Left ventricle myocardium inferior (tissue), 1 donor: ENCODE measurements at places on chromosomes 1 and 21. TPM values are rescaled to one million over a fixed set of nuclear protein-coding genes. Genes with fewer than 3 reads are reported as not detected.

DNA sequence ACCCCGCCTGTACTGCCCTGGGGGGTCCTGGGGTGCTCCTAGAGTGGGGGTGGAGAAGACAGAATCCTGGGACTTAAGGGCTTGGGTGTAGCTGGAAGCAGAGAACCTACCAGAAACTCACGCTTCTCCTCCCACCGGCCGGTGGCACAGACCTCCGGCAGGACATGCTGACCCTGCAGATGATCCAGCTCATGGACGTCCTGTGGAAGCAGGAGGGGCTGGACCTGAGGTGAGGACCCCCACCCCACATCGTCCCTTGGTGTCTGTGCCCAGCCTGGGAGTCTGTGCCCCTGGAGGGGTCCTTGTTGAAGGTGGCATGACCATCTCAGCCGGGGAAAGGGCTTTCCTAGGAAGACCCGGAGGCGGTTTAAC is 70.8 kb downstream of the PIK3CD start:
- DNase-seq, result no peak

DNA sequence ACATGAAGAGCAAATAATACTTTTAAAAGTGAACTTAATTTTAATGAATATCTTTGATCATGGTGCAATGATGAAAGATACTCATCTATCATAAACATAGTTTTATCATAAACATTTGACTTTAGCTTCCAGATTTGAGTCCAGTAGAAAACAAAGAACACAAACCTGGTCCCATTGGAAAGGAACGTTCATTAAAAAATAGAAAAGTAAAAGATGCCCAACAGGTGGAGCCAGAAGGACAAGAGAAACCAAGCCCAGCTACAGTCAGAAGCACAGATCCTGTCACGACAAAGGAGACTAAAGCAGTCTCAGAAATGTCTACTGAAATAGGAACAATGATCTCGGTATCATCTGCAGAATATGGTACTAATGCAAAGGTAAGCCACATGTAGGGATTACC is 55.6 kb upstream of the MYOCOS start:
- DNase-seq, result no peak

TMEM50A gene
- 72.0 TPM for total RNA-seq

DNA sequence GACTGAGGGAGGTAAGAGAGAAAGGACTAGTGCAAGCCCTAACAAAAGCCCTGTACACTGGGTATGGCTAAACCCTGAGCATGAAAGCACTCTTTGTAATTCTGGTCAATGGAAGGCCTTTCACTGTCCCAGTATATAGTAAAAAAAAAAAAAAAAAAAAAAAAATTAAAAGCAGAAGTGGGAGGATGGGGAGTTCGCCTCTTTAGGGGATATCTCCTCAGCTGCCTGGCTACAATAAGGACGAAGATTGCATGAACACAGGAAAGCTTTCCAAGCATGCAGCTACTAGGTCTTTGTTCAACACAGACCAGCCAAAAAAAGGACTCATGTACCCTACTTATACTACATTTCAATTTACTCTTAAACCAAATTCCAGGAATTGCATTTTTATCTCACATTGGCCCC is 59.1 kb downstream of the EIF4G3 start:
- no peak for DNase-seq

- no peak for DNase-seq
These were observed 3.9 kb upstream of the CDK18 start for GRCh38 chr1:205500240-205501233.

INPP5B gene
- 10.9 TPM for total RNA-seq

- no peak for DNase-seq
These were observed 111.9 kb downstream of the ADSS2 start for GRCh38 chr1:244339776-244340175.

DNA sequence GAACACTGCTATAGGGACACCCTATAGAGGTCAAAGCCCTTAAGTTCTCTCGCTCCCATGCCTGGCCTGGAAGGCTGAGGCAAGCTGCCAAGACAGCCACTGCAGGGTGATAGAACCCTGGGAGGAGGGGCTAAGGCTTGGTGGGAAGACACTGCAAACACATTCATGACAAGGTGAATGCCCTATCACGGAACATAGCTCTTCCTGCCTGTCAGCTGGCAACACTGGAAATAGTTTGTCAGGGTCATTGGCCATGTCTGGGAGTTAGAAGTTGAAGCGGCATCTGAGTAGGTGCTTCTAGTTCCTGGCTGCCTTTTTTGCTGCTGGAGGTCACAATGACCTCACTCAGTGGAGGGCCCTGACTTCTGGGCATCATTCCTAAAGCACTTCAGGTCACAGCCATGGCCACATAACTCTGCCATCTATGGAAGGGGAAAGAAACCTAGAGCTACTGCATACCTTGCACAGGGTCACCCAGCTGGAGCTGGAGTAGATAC is 4.2 kb downstream of the FABP3 start:
- peak; percentile 46 for DNase-seq

ORC1 gene
- 0.11 TPM for total RNA-seq

GRCh38 chr1:25770541-25771220 is 29.3 kb upstream of the SELENON start:
- no peak for DNase-seq

ERRFI1 gene
- 10.8 TPM for total RNA-seq

DNA sequence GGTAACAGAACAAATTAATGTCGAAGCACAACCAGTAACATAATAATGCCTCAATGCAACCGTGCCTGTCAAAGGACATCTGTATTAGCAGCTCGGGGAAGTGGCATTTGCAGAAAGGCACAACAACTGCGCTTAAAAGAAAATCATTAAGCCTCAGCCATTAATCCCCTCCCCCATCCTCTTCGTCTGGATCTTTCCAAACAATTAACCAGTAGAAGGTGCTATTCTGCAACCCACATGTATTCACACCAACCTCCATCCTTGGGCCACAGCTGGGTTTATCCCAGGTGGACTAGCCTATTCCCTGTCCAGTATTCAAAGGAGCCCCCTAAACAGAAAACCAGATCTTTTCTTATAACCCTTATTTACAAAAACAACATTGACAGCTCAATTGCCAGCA is 2.6 kb downstream of the RERE start:
- no peak for DNase-seq

DNA sequence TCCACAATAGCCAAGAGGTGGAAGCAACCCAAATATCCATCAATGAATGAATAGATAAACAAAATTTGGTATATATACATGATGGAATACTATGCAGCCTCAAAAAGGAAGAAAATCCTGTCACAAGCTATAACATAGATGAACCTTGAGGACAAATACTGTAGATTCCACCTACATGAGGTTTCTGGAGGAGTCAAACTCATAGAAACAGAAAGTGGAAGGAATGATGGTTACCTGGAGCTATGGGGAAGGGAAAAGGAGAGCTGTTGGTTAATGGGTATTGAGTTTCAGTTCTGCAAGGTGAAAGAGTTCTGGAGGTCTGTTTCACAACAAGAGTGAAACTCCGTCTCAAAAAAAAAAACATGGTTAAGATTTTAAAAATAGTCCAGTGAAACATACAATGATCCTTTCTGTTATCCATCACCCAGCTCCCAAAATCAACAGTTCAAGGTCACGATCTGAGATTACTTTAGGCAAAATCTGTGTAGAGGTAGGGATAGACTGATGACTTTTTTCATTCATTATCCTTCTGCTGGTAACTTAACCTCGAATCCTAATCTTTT is 80.8 kb upstream of the HNRNPU start:
- DNase-seq, result no peak

DNA sequence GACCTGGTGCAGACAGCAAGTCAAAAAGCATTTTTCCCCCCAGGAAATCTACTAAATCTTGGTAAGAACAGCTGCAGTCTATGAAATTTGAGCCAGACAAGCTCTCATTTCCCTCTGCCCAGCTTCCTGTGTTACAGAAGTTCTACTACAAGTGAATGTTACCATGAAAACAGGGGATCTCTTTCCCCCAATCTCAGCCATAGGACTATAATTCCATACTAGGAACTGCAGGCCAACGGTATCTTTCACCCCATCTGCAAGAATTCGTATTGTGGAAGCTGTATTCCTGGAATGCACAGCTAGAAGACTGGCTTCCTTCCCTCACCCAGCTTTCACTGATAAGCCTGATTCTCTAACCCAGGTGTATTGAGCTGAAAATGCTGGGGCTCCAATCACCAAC is 1655.4 kb downstream of the BRINP3 start:
- no peak for DNase-seq

TRIM67 gene
- 0.08 TPM for total RNA-seq

GRCh38 chr1:24042315-24042714 is 62.2 kb upstream of the SRSF10 start:
- DNase-seq, result no peak

GRCh38 chr1:220370041-220370700 is 97.9 kb upstream of the RAB3GAP2 start:
- no peak for DNase-seq

DNA sequence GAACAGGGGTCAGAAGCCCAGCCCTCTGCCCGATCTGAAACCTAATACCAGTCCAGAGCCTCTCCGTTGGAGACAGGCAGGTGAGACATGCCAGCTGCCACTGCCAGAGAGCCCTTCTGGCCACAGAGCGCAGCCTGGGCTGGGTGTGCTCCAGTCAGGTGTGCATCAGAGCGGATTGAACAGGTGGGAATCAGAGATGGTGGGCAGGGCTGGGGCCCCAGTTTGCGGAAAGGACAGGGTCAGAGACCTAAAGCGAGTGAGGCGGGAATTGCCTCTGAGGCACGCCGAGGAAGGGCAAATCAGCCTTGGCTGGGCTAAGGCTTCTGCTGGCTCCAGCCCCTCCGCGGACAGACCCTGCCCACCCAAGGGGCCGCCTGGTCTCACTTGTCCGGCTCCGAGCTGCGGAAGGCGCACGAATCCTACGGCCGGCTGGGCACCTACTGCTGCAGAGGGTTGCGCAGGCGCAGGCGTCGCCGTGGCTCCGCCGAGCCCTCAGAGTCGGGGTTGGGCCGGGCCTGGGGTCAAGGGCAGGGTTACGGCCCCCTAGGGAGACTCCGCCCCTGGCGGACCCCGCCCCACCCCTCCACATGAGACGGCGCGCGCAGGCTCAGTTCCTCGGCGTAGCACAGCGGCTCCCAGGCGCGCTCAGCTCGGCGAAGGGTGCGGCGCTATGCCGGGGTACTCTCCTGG is 10.3 kb downstream of the CPLANE2 start:
- DNase-seq, result peak; percentile 62

SH2D1B gene
- 0.11 TPM for total RNA-seq

DNA sequence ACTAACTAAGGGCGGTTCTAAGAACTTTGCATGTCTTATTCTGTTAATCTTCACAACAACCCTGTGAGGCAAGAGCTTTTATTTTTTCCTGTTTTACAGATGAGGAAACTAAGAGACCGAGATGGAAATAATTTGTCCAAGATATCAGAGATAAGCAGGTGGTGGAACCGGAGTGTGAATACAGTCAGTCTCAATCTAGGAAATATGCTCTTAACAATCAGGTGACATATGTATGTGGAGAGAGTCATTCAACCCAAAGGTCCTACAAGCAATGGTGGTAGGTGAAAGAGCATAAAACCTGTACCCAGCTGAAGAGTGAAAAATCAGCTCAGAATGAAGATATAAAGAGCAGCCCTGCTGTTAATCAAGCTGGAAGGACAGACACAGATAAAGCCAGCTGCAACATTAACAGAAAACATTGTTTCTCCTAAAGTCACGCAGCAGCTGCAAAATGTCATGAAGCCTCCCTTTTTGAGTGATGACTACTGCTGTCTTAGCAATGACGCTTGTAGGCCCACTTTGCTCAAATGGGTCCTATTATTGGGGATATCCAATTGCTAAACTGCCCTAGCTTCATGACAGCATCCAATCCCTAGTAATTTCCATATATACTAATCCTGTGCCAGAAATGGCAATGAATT is 30.5 kb upstream of the FCAMR start:
- DNase-seq, result no peak

SLFNL1 gene
- total RNA-seq, result 0.16 TPM

GRCh38 chr1:178461701-178462100 is 35.1 kb downstream of the CLEC20A start:
- DNase-seq, result no peak

MXRA8 gene
- total RNA-seq, result 20.2 TPM

GRCh38 chr1:24113641-24114033 is 1.7 kb upstream of the MYOM3 start:
- no peak for DNase-seq

FCMR gene
- 3.3 TPM for total RNA-seq

RORC gene
- 10.3 TPM for total RNA-seq

RBM11 gene
- 0.30 TPM for total RNA-seq

DNA sequence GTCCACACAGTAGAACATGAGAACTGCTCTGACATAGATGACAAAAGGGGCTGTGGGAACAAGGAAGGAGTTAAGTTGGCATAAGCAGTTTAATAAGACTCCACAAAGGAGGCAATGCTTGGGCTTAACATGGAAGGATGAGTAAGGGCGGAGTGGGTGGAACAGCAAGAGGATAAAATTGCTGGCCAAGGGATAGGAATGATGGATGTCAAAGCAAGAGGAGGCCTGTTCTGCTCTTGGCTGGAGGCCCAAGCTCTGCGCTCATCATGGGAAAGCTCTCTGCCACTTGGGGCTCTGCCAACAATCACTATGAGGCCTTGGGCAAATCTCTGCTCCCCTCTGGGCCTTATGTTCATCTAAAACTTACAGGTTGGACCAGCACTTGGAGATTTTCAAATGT is 98.3 kb upstream of the CAMK1G start:
- peak; percentile 19 for DNase-seq

CRP gene
- total RNA-seq, result not detected

S100A5 gene
- not detected for total RNA-seq

DNA sequence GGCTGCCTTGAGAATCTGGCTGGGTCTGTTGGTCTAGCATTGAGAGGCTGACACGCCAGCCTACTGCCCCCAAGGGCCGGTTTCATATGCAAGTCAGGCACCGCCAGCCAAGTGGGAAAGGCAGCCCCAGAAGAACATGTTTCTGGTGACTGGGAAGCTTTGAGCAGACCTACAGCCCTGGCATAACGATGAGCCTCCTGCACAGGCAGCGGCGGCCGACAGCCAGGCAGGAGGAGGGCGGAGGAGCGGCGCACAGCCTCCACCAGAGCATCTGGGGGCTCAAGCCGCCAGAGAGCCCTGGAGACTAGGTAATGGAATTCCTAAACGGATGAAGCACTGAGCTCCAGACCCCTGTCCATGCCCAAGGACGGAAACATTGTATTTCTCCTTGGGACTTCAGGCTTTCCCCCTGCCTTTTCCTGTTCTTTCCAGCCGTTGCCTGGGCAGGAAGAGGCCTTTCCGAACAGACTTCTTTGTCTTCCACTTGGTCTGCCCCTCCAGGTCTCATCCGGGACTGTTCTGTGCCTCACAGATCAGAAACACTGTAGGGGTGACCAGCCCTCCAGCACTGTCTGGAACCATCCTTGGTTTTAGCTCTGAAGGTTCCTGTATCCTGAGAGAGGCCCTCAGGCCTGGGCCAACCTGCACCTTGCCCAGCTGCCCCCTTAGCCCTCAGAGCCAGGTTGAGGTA is 59.5 kb downstream of the IRF2BP2 start:
- no peak for DNase-seq

KCNC4 gene
- 6.1 TPM for total RNA-seq

DNASE2B gene
- not detected for total RNA-seq

- DNase-seq, result no peak
These were observed 800 bp downstream of the DR1 start for GRCh38 chr1:93346421-93346993.

- no peak for DNase-seq
These were observed 1542.6 kb downstream of the PLA2G4A start for GRCh38 chr1:188371295-188371806.

TEDDM1 gene
- not detected for total RNA-seq

KLF17 gene
- not detected for total RNA-seq

AGBL4 gene
- 0.38 TPM for total RNA-seq

LPAR3 gene
- 16.2 TPM for total RNA-seq

- no peak for DNase-seq
These were observed 6.1 kb downstream of the RNF223 start for GRCh38 chr1:1067860-1068516.
